Left kidney (tissue), 8 donors: ENCODE measurements at places on chromosomes 3 and 15. TPM values are rescaled to one million over a fixed set of nuclear protein-coding genes. Genes with fewer than 3 reads are reported as not detected.

The LMCD1 gene
- polyA plus RNA-seq = 26.4 TPM

The TMIE gene
- polyA plus RNA-seq = 0.47 TPM

The AADACL2 gene
- not detected for polyA plus RNA-seq

The HEMK1 gene
- 22.8 TPM for polyA plus RNA-seq

The PPP4R2 gene
- polyA plus RNA-seq = 99.9 TPM

The PLSCR5 gene
- not detected for polyA plus RNA-seq

The CYP8B1 gene
- 1.3 TPM for polyA plus RNA-seq

The C3orf52 gene
- polyA plus RNA-seq = 8.0 TPM

The RETNLB gene
- polyA plus RNA-seq = not detected

The PLS1 gene
- polyA plus RNA-seq = 28.9 TPM

The WNT5A gene
- polyA plus RNA-seq = 42.5 TPM

The GNAT1 gene
- not detected for polyA plus RNA-seq

The PDCD10 gene
- 71.5 TPM for polyA plus RNA-seq

The ALDH1A3 gene
- 5.7 TPM for polyA plus RNA-seq

The FBXW12 gene
- polyA plus RNA-seq = 0.73 TPM

The SLC12A1 gene
- polyA plus RNA-seq = 433 TPM

The ANP32A gene
- 302 TPM for polyA plus RNA-seq

The GAP43 gene
- 0.30 TPM for polyA plus RNA-seq

The BAHD1 gene
- polyA plus RNA-seq = 22.8 TPM

The SPTSSB gene
- polyA plus RNA-seq = 4.7 TPM

The PAQR9 gene
- 0.68 TPM for polyA plus RNA-seq

The IFRD2 gene
- polyA plus RNA-seq = 37.0 TPM

The SLC12A6 gene
- 35.1 TPM for polyA plus RNA-seq

The WDR72 gene
- 82.4 TPM for polyA plus RNA-seq

The SNRPA1 gene
- 77.9 TPM for polyA plus RNA-seq

The LRRIQ4 gene
- polyA plus RNA-seq = 0.12 TPM

The FBLN2 gene
- 17.9 TPM for polyA plus RNA-seq

The CKMT1A gene
- 2.5 TPM for polyA plus RNA-seq

The LRRC31 gene
- 0.38 TPM for polyA plus RNA-seq

The GPR156 gene
- polyA plus RNA-seq = 3.4 TPM

The ZNF502 gene
- polyA plus RNA-seq = 16.8 TPM

The ZNF662 gene
- polyA plus RNA-seq = 51.6 TPM

The DENND6A gene
- polyA plus RNA-seq = 41.0 TPM

The SLC2A2 gene
- polyA plus RNA-seq = 19.5 TPM

The ITIH1 gene
- not detected for polyA plus RNA-seq

The SPINT1 gene
- polyA plus RNA-seq = 66.7 TPM

The CFAP44 gene
- polyA plus RNA-seq = 37.1 TPM

The PRICKLE2 gene
- polyA plus RNA-seq = 18.5 TPM

The TNFAIP8L3 gene
- 2.2 TPM for polyA plus RNA-seq

The C2CD4A gene
- 0.33 TPM for polyA plus RNA-seq

The GOLGA6B gene
- 0.07 TPM for polyA plus RNA-seq

The PLAAT1 gene
- 3.6 TPM for polyA plus RNA-seq

The OR4M2 gene
- not detected for polyA plus RNA-seq

The GLCE gene
- polyA plus RNA-seq = 51.8 TPM

The ZNF80 gene
- polyA plus RNA-seq = 0.15 TPM

The HACL1 gene
- polyA plus RNA-seq = 27.2 TPM

The DUOX2 gene
- polyA plus RNA-seq = 0.03 TPM

The LRRC2 gene
- 1.8 TPM for polyA plus RNA-seq

The SCG5 gene
- 18.2 TPM for polyA plus RNA-seq

The IVD gene
- 103 TPM for polyA plus RNA-seq
